KBM-7 (cell line): ENCODE measurements at places on chromosomes 3 and 15.

- no peak for DNase-seq
These were observed 906.6 kb downstream of the ROBO1 start for GRCh38 chr3:78861156-78861555.

- DNase-seq: no peak
These were observed 42.8 kb downstream of the TSC22D2 start for GRCh38 chr3:150450916-150451315.

DNA sequence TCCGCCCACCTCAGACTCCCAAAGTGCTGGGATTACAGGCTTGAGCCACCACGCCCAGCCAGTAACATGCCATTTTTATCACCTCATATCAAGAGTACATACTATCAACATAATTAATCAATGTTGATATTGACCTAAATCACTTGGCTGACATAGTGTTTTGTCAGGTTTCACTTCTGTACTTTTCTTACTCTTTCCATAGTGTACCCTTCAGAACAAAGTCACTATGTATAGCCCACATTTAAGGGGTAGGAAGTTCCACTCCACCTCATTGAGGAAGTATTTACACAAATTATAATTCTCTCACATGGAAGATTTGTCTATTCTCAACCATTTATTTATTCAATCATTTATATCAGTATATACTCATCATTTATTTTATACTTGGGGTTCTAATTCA, 145.2 kb downstream of the STAG1 start:
- DNase-seq: no peak

- DNase-seq: no peak
These were observed 144.8 kb downstream of the SUCLG2 start for GRCh38 chr3:67509471-67510075.

- no peak for DNase-seq
These were observed 19.3 kb downstream of the TNFAIP8L3 start for GRCh38 chr15:51075364-51075763.

- no peak for DNase-seq
These were observed 312.4 kb upstream of the KCNMB2 start for GRCh38 chr3:178223876-178224275.

DNA sequence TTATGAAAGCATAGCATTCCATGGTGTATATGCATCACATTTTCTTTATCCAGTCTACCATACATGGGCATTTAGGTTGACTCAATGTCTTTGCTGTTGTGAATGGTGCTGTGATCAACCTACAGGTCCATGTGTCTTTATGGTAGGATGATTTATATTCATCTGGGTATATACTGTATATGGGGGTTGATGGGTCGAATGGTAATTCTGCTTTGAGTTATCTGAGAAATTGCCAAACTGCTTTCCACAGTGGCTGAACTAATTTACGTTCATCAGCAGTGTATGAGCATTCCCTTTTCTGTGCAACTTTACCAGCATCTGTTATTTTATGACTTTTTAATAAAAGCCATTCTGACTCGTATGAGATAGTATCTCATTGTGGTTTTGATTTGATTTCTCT, 662.4 kb upstream of the BCHE start:
- DNase-seq: no peak
